ENCODE measurements at places on chromosomes 3 and 15.

DNA sequence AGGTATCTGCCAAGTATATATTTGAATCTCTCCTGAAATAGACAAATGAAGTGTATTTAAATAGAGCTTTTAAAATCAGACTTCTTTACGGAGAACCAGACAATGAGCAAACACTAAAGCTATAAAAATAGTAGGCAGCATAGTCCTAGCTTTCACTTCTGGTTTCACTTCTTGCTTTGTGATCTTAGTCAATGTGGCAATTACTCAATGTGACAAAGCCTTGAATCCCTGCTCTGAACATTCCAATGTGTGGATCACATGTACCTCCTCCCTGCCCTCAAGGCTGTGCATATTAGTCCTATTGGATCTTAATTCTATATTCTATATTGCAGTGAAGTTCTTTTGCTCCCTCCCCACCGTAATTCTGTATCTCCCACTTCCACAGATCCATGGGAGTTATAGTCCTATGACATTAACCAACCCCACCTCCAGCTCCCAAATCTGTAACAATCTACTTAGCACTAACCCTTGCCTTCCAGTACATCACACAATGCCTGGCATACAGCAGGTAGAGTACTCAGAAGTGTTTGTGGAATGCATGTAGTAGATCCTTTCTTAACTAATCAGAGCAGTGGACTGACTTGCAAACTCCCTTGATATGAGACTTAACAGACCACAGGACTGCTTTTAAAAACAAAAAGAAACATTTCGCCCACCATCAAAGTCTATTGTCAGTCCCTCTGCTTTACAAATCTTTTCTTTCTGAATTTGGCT lies 24.3 kb upstream of the CP start:
- no peak for DNase-seq

- DNase-seq, result no peak
Observed at GRCh38 chr3:112579697-112580096, 17.9 kb downstream of the SLC35A5 start.

- no peak for DNase-seq
Observed at GRCh38 chr15:25136119-25136518, 181.3 kb downstream of the SNRPN start.

- no peak for DNase-seq
Observed at GRCh38 chr3:10935028-10935427, 57.5 kb upstream of the SLC6A1 start.

DNA sequence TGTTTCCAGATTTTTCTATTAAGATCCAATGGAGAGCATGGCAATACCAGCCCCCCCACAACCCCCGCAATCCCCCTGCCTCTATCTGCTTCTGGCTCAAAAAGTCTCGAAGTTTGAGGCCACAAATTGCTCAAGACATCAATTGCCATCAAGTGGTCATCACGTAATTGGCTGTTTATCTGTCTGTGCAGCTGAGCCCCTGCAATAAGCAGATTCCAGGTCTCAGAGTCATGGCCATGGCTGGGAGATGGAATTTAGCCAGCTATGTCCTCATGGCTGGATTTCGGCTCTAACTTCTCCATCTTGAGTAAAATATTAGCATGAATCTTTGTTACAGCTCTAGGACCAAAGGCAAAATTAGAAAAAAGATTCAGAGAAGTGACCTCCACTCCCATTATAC lies 22.7 kb downstream of the SSUH2 start:
- no peak for DNase-seq

DNA sequence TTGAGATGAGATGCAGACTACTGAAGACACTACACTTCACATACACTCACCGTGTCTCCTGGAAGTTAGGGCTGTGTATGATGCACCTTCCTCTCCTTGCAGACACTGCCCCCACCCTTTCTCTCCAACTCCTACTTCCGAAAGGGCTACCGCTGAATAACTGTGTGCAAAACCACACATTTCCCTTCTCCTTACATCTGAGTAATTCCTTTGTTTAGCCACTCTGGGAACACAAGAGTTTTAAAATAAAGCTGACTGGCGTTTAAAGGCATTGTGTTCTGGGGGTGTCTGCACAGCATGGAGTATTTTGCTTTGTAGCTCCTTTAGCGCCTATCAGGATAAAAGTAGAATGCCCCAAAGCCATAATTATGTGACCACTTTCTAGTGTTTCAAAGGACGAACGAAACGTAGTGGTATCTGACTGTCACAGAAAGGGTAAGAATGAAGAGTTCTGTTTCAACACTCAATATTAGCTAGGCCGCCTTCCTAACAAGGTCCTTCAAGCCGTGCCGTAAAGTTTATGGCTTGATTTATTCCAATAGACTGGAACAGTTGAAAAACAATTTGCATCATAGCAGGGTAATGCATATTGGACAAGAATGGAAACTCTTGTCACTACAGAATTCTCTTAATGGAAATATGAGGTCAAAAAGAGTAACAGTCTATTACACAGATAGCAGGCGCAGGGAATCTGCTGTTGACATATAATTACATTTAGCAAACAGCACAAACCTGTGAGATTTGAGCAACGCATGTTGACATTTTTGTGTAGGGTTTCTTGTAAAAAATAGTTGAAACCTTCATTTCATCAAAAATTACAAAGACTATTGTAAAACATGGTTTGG lies 619.9 kb downstream of the FOXP1 start:
- DNase-seq, result no peak

DNA sequence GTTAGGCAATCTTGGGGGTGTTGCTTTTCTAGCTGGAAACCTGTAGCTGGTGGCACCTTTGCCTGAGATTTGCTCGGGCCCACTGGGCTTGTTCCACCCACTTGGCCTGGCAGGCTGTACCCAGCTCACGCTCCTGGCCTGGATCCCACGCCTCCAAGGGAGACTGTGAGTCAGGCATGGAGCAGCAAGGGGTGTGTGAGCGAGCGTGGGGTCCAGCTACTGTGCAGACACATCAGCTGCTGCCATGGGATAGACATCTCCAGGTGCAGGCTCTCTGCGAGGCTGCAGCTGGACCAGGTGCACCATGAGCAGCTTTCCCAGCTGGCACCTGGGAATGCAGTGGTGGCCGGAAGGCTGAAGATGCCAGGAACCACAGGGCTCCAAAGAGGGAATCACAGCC lies 36.0 kb downstream of the NR1D2 start:
- DNase-seq, result no peak

- no peak for DNase-seq
Observed at GRCh38 chr3:37964716-37965115, 25.9 kb upstream of the VILL start.

All from stimulated activated CD8-positive, alpha-beta memory T cell treated with anti-CD3 and anti-CD28 coated beads, Interleukin-7, amount 100 ng/mL, for 1 hour (primary cell).